KG1 (cell line): ENCODE measurements at places on chromosomes 6 and 20.

DNA sequence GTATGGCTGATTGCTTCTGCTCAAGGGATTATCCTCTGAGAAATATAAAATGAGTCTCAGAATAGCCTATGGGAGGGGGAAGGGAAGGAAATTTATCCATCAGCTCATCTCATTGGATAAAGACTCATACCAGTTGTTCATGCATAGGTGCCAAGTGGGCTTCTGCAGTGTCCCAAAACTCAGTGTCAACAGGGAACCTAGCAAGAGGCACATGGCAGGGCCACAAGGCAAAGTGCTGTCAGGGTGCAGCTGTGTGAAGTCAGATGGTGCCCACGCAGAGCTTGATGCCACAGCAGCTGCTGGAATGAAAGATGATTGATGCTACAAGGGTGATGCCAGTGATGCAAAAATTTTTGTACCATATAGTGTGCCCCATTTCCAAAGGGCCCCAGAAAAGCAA is 3.2 kb upstream of the CHD6 start:
- no peak for DNase-seq

DNA sequence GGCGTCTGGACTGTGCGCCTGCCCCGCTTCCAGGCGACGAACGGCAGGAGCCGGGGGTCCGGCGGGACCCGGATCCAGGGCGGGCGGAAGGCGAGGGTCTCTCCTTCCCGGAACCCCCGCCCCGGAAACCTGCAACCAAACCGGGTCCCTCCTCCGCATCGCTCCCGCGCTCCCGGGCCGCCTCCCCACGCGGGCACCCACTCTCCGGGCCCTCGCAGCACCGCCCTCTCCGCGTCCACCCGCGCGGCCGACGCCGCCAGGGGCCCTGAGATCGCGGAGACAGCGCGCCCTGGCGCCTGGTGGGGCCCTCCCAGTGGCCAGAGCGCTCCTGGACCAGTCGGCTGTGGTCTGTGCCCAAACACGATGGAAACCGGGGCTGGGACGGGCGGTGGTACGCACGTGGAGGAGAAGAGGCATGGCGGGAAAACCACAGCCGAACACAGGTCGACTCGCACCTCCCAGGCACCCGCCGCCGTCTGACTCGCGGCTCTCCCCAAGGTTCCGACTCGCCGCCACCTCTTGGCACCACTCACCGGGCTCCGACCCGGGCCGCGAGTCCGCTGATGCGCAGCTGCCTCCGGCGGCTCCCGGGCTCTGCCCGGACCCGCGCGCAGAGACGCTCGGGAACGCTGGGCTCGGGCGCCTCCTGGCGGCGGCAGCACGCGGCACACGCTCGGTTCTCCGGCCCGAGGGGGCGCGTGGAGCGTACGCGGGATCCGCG is 7.9 kb downstream of the NKX2-2 start:
- peak; percentile 39 for DNase-seq

- DNase-seq: no peak
Observed at GRCh38 chr20:5731753-5732366, 18.3 kb upstream of the SHLD1 start.

DNA sequence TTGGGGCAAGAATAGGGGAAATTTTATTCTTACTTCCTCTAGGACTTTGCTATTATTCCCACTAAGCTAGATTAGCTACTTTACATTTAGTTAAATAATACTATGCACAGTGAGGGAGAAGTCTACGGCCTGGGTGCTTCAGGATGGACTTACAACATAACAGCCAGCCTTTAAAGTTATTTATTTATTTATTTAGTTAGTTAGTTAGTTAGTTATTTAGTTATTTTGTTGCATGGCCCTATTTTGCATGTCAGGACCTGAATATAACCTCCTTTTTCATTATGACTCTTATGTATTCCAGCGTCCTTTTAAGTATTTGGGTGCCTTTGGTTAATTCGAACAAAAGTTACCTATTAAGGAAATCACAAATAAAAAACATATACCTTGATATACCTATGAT is 238.7 kb downstream of the EYS start:
- DNase-seq: no peak

DNA sequence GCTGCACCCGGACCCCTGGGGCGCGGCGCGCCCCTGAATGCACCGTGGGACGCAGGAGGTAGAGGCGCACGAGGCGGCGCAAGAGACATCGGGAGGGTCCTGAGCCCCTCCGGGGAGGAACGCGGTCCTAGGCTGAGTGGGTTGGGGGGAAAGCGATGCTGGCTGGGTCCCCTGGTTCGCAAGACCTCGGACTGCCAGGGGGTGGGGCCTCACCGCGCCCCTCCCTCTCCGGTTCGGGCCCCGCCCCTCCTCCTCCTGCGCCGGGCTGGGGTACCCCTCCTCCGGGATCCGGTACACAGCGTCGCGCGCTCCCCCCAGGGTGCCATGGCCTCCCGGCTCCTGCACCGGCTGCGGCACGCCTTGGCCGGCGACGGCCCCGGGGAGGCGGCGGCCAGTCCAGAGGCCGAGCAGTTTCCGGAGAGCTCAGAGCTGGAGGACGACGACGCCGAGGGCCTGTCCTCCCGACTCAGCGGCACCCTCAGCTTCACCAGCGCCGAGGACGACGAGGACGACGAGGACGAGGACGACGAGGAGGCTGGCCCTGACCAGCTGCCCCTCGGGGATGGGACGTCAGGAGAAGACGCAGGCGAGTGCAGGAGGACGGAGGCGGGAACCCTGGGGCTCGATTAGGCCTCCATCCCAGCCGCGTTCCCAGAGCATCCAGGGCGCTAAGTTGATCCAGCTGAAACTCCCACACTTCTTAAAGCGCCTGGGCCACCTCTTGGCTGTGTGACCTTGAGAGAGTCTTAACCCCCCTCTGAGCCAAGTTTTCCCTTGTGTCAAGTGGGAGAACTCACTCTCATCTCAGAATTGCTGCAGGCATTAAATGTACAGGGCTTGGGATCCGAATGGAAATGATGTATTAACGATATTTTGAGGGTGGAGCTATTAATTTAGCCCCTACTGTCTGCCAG is 541 bp downstream of the SNX21 start:
- no peak for DNase-seq

GRCh38 chr6:21942897-21943296 is 349.3 kb downstream of the SOX4 start:
- no peak for DNase-seq

DNA sequence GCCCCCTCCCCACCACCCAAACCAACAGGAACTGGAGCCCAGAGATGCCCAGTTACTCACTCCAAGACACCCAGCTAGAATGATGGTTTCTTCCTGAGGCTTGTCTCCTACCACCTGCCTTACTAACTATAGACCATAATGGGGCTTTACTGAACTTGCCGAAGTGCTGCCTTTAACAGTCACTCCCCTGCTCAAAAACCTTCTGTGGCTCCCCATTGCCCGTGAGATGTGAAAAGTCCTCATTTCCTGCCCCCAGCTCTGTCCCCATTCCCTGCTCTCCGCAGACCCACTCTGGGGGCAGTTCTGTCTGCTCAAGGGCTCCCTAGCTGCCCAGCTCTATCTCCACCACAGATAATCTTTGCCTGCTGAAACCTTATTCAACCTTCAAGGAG is 4.9 kb downstream of the SIGLEC1 start:
- no peak for DNase-seq

GRCh38 chr20:18496740-18497592 is at the start of gene RBBP9:
RBBP9 (minus strand) TSS chr20:18497225; CDS start chr20:18497167, 58 bp downstream.
- DNase-seq: peak; percentile 58

DNA sequence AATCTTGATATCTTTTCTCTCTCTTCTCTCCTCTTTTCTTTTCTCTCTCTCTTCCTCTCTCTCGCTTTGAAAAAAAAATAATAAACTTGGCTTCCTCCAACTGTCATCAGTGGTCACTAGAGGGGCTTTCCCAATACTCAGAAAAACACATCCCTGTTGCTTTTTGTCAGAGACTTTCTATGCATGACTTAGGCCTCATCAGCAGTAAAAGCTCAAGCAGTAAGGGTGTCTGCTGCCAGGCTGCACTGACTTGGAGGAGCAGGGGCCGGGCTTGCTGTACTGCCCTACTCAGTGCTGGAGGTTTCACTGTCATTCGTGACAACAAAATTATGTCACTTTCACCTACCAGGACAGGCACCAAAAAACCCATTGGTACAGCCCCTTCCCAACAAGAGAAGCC is 272.0 kb downstream of the ADGB start:
- no peak for DNase-seq

- DNase-seq: no peak
Observed at GRCh38 chr6:170190046-170190445, 100.8 kb downstream of the DLL1 start.

- no peak for DNase-seq
Observed at GRCh38 chr20:38453941-38454340, 18.7 kb upstream of the RALGAPB start.

- no peak for DNase-seq
Observed at GRCh38 chr6:105319331-105319730, 83.6 kb downstream of the PREP start.

- no peak for DNase-seq
Observed at GRCh38 chr6:85576476-85576875, 17.2 kb downstream of the SNX14 start.

GRCh38 chr6:32643904-32644303 is 6.7 kb downstream of the HLA-DQA1 start:
- DNase-seq: no peak

- DNase-seq: no peak
Observed at GRCh38 chr6:8589941-8590729, 154.8 kb upstream of the SLC35B3 start.

DNA sequence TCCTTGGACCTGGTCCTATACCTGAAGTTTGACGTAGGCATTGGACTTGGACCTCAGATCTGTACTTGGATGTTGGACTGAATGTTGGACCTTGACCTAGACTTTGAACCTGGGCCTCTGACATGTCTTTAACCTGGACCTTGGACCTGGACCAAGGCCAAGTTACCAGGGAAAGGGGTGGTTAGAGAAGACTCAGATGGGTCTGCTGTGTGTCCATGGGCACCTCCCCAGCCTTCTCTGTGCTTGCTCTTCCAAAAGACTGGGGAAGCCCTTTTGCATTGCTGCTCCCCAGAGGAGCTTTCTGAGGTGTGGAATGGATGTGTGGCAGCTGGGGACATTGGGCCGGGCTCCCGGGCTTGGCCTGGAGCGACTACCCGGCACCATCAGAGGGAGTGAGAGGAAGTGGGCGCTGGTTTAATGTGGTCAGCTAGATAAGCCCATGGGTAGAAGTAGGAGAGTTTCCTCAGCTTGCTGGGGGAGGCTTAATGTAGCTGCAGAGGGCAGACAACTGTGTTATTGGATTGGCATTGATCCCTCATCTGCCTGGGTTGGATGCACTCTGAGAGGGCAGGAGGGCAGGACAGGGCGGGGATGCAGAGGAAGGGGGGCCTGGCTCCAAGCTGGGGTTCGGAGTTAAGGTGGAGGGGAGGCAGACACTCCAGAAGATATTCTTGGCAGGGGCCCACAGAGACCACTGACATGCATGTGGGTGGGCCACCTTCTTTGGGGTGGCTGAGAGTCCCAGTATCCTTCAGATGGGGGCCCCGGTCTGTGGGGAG is 4.2 kb downstream of the SCRT2 start:
- DNase-seq: no peak

DNA sequence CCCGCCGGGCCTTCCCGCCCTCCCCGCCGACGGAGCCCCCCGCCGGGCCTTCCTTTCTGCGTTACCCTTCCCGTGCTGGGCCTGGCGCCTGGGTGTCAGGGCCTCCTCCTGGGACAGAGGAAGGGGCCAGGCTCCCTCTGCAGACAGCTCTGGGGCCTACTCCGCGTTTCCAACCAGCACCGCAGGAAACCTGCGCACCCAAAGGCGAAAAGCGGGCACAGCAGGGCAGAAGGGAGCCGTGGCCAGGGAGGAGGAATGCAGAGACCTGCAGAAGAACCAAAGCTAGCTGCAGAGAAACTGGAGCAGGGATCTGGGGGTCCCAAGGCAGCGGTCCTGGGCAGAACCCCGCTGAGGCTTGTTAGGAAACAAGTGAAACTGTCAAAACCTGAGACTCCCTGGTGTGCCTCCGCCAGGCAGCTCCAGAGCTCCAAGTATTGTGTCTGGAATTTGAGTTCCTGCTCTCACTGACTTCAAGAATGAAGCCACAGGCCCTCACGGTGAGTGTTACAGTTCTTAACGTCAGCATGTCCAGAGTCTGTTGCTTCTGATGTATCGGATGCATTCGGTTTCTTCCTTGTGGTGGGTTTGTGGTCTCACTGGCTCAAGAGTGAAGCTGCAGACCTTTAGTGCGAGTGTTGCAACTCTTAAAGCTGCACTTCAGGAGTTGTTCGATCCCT is 33.3 kb downstream of the IRF4 start:
- no peak for DNase-seq

DNA sequence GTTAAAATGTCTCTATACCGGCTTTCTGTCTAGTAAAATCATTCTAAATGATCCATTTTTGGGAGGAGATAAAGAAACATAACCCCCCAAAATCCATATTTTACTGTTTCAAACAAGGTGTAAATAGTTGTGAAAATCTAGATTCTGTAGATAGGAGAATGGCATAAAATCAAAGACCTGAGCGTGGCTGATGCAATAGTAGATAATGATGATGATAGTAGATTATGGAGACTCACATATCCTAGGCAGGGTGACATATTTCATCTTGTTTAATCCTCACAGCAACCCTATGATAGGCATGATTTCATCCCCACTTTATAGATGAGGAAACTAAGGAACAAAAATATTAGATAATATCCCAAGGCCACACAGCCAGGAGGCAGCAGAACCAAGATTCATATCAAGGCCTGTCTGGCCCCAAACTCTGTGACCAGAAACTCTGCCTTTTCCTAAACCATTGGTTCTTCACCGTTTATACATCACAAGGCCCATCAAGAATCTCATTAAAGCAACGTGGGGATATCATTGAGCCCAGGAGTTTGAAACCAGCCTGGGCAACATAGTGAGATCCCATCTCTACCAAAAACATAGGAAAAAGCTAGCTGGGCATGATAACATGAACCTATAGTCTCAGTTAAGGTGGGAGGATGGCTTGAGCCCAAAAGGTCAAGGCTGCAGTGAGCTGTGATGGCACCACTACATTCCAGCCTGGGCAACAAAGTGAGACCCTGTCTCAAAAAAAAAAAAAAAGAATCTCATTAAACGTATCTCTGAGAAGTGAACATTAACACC is 55.6 kb downstream of the BPIFB1 start:
- no peak for DNase-seq

DNA sequence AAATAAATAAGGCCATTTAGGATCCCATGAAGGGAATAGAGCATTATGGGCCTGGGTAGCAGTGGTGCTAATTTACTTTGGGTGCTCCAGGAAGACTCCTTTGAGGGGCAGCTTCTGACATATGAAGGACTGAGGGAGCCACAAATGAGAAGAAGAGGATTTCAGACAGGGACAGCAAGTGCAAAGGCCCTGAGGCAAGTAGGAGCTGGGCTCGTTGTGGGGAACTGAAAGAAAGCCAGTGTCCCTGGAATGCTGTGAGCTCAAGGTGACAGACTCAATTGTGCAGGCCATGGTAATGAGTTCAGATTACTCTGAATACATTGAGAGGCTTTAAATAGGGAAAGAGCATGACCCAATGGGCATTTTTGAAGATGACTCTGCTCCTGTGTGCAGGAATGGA is 307.6 kb downstream of the TSHZ2 start:
- DNase-seq: no peak
